HS-5 (cell line): ENCODE measurements at places on chromosomes 7 and 10.
A peak's percentile ranks its signal among the peaks of the same experiment; 100 is the strongest.

DNA sequence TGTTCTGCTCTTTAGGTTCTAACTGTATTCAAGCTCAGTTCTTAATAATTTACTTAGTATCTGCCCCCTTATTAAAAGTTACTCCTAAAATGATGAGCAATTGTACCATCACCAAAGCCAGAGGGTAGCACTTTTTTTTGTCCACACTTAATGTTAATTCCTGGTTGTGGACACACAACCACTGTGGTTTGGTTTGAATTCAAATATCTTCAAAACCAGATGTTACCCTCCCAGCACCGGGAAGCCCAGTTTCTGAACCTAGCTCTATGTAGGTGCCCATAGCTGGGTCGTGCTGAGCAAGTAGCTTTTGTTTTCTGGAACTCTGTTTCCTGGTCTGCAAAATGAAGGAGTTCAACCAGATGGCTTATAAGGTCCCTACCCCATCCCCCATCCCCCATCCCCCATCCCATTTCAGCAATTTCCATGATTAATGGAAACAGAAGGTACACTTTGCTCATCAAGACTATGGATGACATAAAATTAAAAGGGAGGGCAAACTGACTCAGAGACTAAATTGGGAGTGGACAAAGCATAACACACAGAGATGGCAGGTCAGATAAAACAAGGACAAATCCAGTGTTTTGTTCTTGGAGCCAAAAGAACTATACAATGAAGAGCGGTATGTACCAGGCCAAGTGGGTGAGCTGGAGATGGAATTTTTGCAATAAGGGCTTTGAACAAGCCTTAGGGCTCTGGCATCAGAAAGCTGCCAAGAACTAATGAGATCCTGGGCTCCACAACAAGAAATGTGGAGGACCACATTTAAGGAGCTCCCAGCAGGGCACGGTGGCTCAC lies 56.7 kb downstream of the DLG5 start:
- no peak for DNase-seq

- DNase-seq: no peak
Observed at GRCh38 chr10:28263136-28263857, 39.6 kb downstream of the MPP7 start.

DNA sequence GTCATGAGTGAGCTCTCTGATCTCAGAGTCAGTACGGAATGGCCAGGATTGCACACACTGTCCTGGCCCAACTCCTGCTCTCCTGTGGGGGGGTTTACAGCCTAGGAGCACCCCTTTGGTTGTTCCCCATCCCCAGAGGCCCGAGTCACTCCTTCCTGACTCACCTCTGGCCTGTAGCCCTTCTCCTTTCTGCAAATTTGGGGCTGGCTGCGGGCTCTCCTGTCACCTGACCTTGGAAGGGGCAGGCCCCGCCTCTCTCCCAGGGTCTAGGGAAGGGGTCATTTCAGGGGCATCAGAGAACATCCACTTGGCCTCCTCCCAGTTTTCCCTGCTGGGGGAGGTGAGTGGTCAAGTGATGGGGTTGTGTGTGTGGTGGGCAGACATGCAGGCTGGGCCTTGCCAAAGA lies 1.7 kb downstream of the NYAP1 start:
- DNase-seq: no peak

DNA sequence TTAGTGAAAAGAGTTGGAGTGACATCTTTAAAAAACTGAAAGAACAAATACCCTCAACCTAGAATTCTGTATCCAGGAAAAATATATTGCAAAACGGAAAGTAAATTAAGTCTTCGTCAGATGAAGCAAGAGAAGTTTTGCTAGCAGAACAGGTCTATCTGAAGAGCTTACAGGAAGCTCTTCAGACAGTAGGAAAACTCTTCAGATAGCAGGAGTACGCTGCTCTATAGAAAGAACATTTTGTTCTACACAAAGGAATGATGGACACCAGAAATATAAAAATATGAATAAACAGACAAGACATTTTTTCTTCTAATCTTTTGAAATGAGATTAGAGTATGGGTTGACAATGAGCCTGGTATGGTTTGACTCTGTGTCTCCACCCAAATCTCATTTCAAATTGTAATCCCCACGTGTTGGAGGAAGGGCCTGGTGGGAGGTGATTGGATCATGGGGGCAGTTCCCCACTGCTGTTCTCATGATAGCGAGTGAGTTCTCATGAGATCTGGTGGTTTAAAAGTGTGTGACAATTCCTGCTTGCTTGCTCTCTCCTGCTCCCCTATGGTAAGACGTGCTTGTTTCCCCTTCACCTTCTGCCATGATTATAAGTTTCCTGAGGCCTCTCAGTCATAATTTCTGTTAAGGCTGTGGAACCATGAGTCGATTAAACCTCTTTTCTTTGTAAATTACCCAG lies 567.3 kb downstream of the AUTS2 start:
- no peak for DNase-seq

DNA sequence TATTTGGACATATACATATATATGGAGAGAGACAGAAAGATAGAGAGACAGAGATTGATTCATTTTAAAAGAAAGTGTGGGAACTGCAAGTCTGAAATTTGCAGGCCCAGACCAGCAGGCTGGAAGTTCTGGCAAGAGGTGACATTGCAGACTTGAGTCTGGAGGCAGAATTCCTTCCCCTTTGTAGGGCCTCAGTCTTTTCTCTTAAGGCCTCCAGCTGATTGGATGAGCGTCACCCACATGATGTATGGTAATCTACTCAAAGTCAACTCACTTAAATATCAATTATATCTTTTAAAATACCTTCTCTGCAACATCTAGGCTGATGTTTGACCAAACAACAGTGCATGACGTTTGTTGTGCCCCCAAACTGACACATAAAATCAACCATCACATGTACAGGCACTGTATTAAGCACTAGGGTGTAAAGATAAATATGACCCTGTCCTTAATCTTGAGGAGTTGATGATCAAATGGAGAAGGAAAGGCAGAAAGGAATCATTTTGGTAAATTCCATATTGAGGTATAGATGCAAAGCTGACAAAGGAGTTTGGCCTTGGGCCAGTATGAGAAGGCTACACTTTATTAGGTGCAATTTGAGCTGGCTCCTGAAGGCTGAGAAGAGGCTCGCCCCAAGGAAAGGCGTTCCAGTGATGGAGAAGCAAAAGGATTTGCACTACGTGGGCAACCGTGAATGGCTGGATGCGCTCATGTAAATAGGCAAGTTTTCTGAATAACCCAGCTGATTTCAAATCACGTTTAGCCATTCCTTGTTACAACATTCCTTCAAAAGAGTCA lies 52.6 kb downstream of the BPGM start:
- DNase-seq: no peak

GRCh38 chr10:89352802-89353201 lies 25.0 kb downstream of the IFIT3 start:
- DNase-seq: no peak

GRCh38 chr10:96637709-96638108 lies 50.9 kb upstream of the TM9SF3 start:
- DNase-seq: no peak

- DNase-seq: no peak
Observed at GRCh38 chr10:132397036-132397541, at the start of gene PWWP2B. Gene PWWP2B (plus strand): TSS chr10:132397200. CDS start chr10:132397227, 27 bp downstream.

- no peak for DNase-seq
Observed at GRCh38 chr7:37007268-37007667, 283.0 kb upstream of the AOAH start.

DNA sequence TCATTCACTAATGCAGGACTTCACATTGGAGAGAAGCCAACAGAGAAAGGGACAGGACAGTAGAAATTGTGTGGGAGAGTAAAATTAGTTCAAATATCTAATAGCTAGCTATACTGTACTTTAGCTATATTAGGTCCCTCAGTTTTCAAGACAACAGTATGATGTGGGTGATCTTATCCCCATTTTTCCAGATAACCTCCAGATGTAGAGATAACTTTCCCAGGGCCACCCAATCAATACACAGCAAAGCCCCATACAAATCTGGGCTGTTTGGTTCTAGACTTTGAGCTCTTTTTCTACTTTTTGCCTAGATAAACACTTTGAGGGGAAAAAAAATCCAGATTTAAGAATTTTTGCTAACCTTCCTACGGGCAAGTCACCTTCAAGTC lies 482 bp upstream of the CLDN12 start:
- DNase-seq: no peak

- peak; percentile 42 for DNase-seq
Observed at GRCh38 chr7:76037310-76037709, 10.5 kb downstream of the STYXL1 start.

DNA sequence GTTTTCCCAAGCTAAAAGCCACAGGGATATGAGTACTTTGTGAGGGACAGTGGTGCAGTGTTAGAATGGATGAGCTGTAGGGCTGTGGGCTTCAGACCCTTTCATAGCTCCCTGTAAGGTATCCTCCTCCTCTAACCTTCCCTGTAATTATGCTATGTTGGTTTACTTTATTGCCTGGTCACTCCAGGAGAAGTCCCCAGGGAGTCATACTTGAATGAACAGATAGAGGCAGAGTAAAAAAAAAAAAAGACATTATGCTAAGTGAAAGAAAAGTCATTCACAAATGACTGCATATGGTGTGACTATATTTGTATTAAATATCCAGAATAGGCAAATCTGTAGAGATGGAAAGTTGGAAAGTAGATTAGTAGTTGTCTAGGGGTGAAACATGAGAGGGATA lies 434.4 kb downstream of the AUTS2 start:
- DNase-seq: no peak

- DNase-seq: no peak
Observed at GRCh38 chr7:40804477-40805215, 669.8 kb downstream of the SUGCT start.

GRCh38 chr10:44703241-44704155 lies 207.6 kb upstream of the TMEM72 start:
- peak; percentile 58 for DNase-seq

DNA sequence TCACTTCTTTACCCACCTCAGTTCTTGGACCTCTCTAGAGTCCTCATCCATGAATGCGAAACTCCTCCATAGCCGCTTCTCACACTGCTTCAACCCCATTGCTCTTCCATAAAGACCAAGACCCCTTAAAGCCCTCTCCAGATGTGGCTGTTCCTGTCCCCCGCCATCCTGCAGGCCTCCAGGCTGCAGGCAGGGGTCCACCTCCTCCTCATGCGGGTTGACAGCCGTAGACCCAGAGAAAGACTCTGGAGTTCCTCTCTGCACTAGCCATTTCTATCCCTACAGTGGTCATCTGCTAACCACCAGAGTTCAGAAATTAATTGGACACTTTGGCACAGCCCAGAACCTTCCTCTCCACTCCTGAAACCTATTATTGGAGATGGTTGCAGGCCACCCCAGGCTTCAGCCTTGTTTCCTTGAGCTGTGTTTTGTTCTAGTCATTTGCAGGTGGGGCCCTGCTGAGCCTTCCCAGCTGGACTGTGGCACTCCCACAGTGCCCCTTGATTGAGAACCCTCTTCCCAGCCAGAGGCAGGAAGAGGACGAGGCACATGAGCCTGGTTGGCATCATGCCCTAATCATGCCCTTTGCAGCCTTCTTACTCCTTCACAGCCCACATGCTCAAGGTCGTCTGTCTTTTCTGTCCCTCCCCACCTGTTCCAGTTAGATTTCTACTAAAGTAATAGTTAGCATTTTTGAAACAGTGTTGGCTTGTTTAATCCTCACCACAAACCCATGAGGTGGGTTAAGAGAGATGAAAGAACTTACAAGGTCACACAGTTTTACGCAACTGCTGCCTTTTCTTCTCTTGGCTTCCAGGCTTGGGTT lies 23.9 kb downstream of the CUL1 start:
- no peak for DNase-seq

DNA sequence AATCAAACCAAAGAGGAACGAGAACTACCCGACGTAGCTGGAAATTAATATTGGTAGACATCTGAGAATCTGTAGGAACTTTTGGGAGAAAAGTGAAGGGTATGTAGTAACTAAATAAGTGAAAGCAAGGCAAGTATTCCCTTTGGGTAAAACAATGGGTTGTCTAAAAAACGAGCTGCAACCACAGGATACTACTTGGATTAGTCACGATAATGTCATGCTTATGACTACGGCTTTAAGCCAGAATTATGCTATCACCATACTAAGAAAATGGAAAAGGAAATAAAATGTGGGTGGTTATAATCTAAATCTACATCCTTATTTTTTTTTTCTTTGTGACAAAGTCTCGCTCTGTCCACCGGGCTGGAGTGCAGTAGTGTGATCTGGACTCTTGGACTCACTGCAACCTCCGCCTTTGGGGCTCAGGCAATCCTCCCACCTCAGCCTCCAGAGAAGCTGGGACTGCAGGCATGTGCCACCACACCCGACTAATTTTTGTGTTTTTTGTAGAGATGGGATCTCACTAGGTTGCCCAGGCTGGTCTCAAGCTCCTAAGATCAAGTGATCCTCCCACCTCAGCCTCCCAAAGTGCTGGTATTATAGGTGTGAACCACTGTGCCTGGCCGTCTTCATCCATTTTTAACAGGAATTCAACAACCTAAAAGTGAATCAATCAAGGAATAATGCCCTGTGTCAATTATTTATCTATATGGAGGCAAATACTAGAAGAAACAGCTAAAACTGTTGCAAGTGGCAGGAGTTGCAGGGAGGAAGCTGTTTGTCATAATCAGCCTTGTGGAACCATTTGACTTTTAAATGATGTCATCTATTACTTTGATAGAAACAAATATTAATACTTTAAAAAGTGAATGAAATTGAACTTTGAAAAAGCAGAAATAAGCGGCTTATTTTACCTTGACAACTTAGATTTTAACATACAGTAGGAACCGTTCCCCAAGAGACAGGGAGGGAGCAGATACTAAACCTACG lies 189.3 kb downstream of the PRPF18 start:
- peak; percentile 35 for DNase-seq

- no peak for DNase-seq
Observed at GRCh38 chr7:10225275-10225674, 748.4 kb upstream of the PHF14 start.

DNA sequence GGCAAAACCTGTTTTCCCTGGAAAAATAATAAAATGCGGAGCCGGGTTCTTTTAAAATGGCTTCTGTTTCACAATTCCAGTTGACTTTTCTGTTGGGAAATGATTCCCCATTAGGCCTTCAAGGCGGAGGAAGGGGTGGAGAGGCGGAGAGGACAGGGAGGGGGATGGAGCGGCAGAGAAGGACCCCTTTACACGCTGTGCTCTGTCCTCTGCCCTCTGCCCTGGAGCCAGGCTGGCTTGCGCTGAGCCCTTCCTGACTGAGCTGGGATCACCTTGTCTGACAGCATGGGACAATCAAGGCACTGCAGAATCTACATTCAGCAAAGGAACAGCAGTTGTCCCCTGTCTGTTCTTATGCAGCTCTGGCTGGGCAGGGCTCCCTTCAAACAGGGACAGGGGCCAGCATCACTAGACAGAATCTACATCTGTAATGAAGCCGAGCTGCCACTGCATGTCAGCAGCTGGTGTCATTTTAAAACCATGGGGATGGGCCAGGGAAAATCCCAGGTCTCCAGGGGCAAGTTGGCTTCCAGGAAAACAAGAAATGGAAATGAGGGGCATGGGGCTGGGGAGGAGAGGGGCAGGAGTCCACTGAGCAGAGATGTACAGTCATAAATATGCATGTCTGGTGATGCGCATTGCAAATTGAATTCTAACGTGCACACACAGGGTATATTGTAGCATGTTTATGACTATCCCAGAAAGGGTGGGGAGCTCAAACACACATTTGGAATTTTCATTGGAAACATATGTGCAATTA lies 120.0 kb downstream of the MKX start:
- no peak for DNase-seq
